NCI-H748 treated with DMSO at 0.1 percent for 48 hours (cell line): ENCODE measurements at places on chromosomes 16 and 17.

GRCh38 chr17:74857191-74857590, 2.5 kb downstream of the GRIN2C start:
- no peak for DNase-seq

- DNase-seq: no peak
These were observed 6.1 kb downstream of the DNAI2 start for GRCh38 chr17:74280093-74280513.

- DNase-seq: no peak
These were observed 18.6 kb downstream of the ST6GALNAC2 start for GRCh38 chr17:76566988-76567431.

DNA sequence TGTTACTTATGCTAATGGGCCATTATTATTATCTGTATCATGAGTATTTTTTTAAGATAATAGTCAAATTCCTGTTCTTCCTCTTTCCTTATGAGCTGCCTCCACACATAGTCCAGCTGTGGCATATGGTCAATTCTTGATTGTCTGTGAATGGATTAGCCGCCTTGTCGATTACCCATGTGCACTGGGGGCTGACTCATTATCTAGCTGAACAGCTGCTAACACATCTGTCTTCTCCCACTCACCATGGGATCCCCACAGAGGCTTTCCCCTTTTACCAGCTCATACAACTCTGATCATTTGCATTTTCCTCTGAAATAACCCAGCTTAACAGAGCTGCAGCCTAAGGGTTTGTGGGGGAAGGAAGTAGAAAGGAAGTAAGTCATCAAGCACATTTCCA, 915.0 kb downstream of the CDH11 start:
- no peak for DNase-seq

- DNase-seq: no peak
These were observed 116.4 kb upstream of the CRHR1 start for GRCh38 chr17:45667591-45668171.
